Aorta (tissue), 5 donors: ENCODE measurements at places on chromosomes 4 and X. TPM values are rescaled to one million over a fixed set of nuclear protein-coding genes. Genes with fewer than 3 reads are reported as not detected.
A peak's percentile ranks its signal among the peaks of the same experiment; 100 is the strongest.

- no peak for DNase-seq
- no peaks in the 10 kb centered on the region for H3K4me1 ChIP-seq
- no peak overlapping the region for H3K4me3 ChIP-seq
Observed at GRCh38 chr4:20589436-20589835, 110.8 kb upstream of the PACRGL start.

GRCh38 chr4:55979562-55979961 lies 30.8 kb downstream of the CEP135 start:
- no peak for DNase-seq
- H3K4me3 ChIP-seq, result no peak overlapping the region
- H3K4me1 ChIP-seq, result no peaks in the 10 kb centered on the region

DNA sequence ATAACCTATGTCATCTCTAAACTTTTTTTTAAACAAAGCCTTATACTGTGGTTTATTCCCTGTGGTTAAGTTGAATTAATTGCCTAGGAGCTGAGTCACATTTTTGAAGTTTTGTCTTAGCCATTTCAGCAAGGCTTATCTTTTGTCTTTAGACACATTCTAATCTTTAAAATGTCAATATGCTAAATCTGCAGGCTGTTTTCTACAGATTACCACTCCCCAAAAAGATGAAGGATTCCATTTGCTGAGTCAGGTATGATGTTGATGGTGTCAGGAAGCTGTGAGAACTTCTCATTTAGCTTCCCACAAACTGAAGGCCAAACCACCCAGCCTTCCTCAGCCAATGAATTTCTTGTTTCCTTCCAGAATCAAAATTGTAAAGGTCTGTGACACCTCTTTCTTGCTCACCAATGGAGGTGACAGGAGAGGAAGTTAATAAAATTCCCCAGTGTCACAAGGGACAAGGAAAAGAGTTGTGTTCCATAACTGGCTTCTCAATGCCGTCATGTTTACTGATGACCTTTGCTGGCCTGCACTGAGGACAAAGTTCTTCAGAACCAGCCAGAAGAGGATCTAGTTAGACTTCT lies 3.7 kb upstream of the CXCL6 start:
- no peak for DNase-seq
- H3K27ac ChIP-seq, result no peak overlapping the region

GRCh38 chrX:109344678-109345077 lies 137.2 kb downstream of the GUCY2F start:
- no peaks in the 10 kb centered on the region for H3K27me3 ChIP-seq
- no peak overlapping the region for H3K4me3 ChIP-seq
- H3K27ac ChIP-seq, result no peak overlapping the region
- H3K36me3 ChIP-seq, result no peaks in the 10 kb centered on the region

DNA sequence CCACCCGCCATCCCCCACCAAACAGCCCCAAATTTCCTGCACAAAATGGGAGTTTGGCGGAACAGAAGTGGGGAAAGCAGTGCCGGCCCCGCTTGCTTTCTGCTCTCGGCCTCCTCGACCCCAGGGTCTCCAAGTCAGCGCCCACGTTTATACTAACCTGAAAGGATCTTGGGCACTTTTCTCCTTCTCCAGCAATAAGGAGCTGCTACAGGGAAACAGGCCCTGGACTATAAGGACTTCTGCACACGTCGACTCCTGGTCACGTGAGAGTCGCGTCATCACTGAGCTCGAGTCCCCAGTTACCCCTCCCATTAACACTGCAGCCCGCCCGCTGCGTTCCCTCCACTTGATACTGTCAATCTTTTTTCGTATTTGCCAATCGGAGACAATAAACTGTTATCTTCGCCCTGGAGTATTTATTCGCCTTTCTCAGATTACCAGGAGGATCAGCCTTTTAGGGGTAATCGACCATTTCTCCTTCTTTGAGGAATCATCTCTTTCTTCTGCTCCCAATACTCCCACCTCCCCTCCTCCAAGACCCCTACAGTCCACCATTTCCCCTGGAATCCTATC lies at the start of gene TCEAL8:
TCEAL8 (minus strand) TSS at position 235 of the 573 bp plus-strand sequence. CDS start 1,176 bp downstream, outside the sequence.
- no peaks in the 10 kb centered on the region for H3K4me1 ChIP-seq
- H3K27ac ChIP-seq, result peak within 1 kb of the TSS; percentile 0
- no peaks in the 10 kb centered on the region for H3K27me3 ChIP-seq
- peak within 1 kb of the TSS; percentile 46 for H3K4me3 ChIP-seq
- DNase-seq, result peak; percentile 90
- H3K36me3 ChIP-seq, result no peaks in the 10 kb centered on the region

DNA sequence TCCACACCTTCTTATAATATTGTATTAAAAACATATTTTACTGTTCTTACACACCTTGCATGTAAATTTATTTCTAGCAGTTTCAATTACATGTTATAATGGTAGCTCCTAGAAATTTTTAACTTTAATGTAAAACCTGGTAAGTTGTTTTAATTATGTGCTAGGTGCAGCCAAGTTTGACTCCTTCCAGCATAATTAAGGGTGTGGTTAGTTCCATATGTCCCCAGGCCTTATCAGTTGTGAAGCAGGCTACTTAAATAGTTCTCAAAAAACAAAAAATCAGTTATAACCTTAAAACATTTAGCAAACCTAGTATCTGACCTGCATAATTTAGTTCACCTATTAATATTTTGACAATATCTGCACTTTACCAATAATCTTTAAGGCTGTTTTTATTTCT lies 26.9 kb upstream of the PASD1 start:
- H3K27me3 ChIP-seq, result no peaks in the 10 kb centered on the region
- no peaks in the 10 kb centered on the region for H3K36me3 ChIP-seq
- H3K27ac ChIP-seq, result no peak overlapping the region

DNA sequence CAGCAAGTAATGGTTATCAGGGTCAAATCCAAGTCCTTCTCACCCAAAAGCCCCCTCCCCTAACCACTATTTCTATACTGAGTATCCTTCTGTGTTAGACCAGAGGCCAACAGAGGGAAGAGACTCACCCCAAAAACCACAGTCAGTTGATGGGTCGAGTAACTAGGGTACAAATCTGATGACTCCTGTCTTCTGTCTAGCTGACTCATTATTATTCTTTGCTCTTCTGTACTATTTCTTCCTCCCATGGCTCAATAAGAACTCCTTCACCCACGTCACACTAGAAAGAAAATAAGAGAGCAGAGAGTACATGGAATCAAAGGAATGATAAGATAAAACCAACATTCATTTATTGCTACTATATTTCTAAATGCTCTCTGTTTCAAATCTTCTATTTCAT lies 2.0 kb downstream of the RAB40A start:
- no peaks in the 10 kb centered on the region for H3K4me1 ChIP-seq
- DNase-seq, result no peak
- H3K27ac ChIP-seq, result no peak overlapping the region
- no peaks in the 10 kb centered on the region for H3K36me3 ChIP-seq
- no peaks in the 10 kb centered on the region for H3K27me3 ChIP-seq

DNA sequence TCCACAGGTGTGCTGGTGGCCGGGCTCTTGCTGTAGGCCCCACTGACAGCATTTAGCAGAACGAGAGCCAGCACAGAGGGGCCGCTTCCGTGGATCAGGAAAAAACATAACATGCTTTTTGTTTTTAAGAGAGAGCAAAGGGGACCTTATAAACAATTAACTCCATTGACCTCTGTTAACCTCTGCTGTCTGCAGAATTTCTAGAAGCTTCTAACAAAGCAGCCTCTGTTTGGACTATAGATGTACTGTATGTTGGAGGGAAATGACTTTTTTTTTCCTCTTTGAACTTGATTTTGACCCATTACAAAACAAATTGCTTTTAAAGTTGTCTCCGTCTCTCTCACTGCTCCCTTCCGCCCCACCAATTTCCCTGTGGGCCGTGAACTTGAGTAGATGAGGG lies 210.7 kb downstream of the FRAS1 start:
- no peaks in the 10 kb centered on the region for H3K36me3 ChIP-seq
- no peaks in the 10 kb centered on the region for H3K4me1 ChIP-seq
- H3K4me3 ChIP-seq, result no peak overlapping the region
- H3K27me3 ChIP-seq, result no peaks in the 10 kb centered on the region
- no peak overlapping the region for H3K27ac ChIP-seq

- H3K4me1 ChIP-seq, result no peaks in the 10 kb centered on the region
- no peak for DNase-seq
Observed at GRCh38 chr4:55612341-55612740, 20.3 kb upstream of the PDCL2 start.

- H3K4me3 ChIP-seq, result no peak overlapping the region
- H3K4me1 ChIP-seq, result no peaks in the 10 kb centered on the region
- no peaks in the 10 kb centered on the region for H3K36me3 ChIP-seq
- H3K27ac ChIP-seq, result no peak overlapping the region
Observed at GRCh38 chrX:112774142-112774541, 66.5 kb downstream of the AMOT start.

GRCh38 chr4:123867910-123868587 lies 471.5 kb downstream of the SPRY1 start:
- H3K27ac ChIP-seq, result no peak overlapping the region
- no peaks in the 10 kb centered on the region for H3K36me3 ChIP-seq
- H3K27me3 ChIP-seq, result no peaks in the 10 kb centered on the region
- no peak overlapping the region for H3K4me3 ChIP-seq
- no peak for DNase-seq

- H3K36me3 ChIP-seq, result no peaks in the 10 kb centered on the region
- peak; percentile 61 for DNase-seq
- H3K4me3 ChIP-seq, result peak overlapping the region; percentile 92
- H3K27me3 ChIP-seq, result no peaks in the 10 kb centered on the region
- H3K27ac ChIP-seq, result no peak overlapping the region
- H3K4me1 ChIP-seq, result no peaks in the 10 kb centered on the region
Observed at GRCh38 chr4:140004549-140004895, 149.5 kb downstream of the MAML3 start.

DNA sequence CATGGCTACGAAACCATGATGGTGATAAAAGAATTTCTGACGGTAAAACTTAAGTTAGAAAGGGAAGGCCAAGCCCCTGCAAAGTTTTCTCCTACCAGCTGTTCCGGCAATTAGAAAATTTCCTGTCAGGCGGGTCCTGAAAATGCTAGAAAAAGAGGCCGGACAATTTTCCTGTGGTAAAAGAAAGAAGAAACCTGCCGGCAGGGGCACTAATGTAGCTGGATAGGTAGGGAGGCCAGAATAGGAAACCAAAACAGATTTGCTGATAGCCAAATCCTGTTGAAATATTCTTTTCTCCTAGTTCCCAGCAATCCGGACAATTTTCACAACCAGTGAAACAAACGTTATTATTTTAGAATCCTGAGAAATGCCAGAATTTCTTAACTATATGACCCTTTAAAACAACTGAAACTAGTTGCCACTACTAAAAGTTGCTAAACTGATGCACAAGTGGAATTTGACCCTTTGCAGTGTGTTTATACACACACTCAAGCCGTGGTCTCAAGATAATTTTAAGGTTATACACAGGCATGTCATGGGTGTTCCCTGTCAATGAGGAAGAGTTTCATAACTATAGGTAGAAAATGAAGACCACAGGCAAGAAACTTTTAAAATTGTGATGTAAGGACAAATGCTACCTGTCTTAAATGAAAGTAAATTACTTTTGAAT lies 47.7 kb downstream of the RPS6KA3 start:
- no peak overlapping the region for H3K27ac ChIP-seq
- DNase-seq, result no peak
- no peaks in the 10 kb centered on the region for H3K4me1 ChIP-seq
- H3K36me3 ChIP-seq, result no peaks in the 10 kb centered on the region
- no peak overlapping the region for H3K4me3 ChIP-seq

The ATG4A gene
- 12.4 TPM for total RNA-seq

The AMOT gene
- total RNA-seq, result 17.3 TPM

The NEIL3 gene
- total RNA-seq, result 0.99 TPM

The MCF2 gene
- 1.1 TPM for total RNA-seq

The TEX13B gene
- not detected for total RNA-seq

The NUDT11 gene
- total RNA-seq, result 2.1 TPM

The TMPRSS11F gene
- total RNA-seq, result not detected

The SLC25A31 gene
- not detected for total RNA-seq
